ENCODE measurements at places on chromosomes 3 and 15.

DNA sequence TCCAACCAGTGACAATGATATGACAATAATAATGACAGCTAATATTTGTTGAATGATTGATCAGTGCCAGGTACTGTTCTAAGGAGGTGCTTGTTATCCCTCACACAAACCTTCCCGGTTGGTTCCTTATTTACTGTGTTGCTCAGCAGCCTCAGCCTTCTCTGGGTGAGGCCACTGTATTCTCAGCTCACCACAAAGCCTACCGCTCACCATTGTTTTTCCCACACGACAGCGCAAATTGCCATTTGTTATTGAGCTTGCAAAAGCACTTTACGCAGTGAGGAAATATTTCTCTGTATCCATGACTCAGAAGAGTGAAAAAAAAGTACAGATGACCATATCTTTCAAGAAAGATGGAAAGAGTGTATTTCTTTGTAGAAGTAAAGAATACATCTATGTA lies 49.5 kb upstream of the PDZRN3 start:
- no peak for DNase-seq

GRCh38 chr3:61429106-61429505 lies 132.3 kb upstream of the PTPRG start:
- DNase-seq, result no peak

DNA sequence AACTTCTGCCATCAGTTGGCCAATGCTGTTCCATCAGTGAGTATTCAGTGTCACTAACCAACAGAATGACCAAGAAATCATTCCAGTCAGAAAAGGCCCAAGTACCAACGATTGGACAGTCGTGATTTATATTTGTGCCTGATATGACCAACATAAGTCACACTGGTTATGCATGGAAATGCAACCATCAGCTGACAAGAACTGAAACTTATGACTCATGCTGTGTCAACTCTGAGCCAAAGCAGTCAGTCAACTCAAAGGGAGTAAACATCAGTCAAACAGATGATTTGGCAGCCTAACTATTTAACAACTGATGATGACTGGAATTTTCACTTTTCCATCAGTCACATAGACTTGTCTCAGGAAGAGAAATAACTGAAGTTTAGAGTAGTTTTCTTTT lies 142.4 kb downstream of the ANXA2 start:
- DNase-seq, result no peak

- DNase-seq, result no peak
Measured at GRCh38 chr15:49045751-49046219, 461 bp downstream of the SECISBP2L start.

DNA sequence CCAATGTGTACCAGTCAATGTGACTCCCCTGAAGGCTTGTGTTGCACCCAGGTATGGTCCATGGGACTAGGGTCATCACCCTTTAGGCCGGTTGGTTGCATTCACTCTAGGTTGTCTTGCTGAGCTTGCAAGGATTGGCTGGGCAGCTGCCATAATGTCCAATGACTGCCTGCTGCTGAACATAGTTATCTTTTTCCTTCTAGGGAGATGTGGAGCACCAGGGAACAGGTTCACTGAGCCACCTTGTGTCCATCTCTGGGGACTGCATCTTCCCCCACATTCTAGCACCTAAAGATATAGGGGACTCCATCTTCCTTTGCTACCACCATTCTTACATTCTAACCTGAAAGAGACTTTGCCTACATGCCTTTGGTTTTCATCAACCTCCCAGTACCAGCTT lies 580.4 kb upstream of the TBL1XR1 start:
- no peak for DNase-seq

GRCh38 chr3:165197481-165197800 lies 1.3 kb upstream of the SLITRK3 start:
- no peak for DNase-seq

DNA sequence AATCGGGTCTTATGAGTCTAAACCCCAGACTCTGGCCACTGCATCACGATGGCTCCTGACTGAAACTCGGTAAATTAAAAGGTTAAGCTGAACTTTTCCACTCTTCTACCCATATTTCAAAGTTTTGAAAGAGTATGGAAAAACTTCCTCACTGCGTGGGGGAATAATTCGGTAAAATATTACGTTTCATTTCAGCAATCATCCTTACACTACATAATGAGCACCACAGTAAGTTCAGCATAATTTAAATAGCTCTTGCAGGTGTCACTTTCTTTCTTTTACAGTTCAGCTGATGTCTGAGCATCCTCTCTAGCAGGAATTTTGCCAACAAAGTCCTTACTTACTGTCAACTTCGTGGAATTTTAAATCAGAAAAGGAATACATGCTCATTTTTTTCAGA lies 17.5 kb downstream of the SRGAP3 start:
- no peak for DNase-seq

DNA sequence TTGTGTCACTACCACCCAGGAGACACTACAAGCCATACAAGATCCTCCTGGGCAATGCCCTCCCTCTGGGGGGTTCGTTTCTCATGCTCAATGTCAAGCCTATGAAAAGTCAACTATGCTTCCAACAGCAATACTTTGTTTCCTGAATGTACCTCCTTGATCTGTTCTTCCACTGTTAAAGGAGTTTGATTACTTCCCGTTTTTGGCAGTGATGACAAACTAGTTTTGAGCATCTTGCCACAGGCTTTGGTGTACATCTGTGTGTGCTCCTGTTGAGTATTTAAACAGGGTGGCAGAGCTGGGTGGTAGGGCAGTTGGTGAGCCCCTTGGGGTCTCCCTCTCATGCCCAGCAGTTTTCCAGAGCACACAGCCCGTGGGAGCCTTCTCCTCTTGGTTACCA lies 81.4 kb downstream of the IL12A start:
- no peak for DNase-seq

DNA sequence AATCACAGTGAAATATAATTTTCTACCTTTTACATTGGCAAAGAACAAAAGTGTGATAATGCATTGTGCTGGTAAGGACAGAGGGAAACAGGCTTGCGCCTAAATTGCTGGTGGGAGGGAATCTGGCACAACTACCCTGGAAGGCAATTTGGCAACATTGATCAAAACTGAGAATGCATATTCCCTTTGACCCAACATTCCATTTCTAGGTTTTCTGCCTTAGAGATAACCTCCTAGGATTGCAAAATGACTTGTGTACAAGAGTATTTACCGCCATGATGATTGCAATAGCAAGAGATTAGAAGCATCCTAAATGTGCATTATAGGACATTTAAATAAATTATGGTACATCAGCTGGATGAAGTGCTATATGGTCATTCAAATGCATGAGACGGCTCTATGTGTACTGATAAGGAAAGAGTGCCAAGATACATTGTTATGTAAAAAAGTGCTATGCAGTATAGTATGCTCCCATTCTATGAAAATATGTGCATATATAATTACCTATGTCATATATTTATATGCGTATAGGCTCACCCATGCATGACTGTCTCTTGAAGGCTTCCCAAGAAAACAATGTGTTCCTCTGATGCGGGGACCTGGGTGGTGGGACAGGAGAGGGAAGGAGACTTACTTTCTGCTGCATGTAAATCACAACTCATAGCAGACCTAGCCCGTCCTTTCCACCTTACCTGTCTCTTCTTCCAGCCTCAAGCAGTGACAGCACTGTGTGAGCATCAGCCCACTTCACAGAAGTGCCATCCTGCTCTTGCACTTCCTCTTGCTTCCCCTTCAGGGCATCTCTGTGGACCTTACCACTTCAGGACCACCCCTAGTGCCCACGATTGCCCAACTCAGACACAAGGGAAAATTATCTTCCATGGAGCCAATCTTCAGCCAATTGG lies 249.9 kb upstream of the TLE3 start:
- DNase-seq, result no peak

- DNase-seq, result no peak
Measured at GRCh38 chr3:112979244-112979832, 4.4 kb upstream of the CD200R1 start.

GRCh38 chr3:184742676-184743135 lies 30.8 kb upstream of the MAGEF1 start:
- DNase-seq, result no peak

- DNase-seq, result no peak
Measured at GRCh38 chr15:85174521-85174920, 192.9 kb downstream of the PDE8A start.

GRCh38 chr3:181568248-181568647 lies 143.5 kb upstream of the SOX2 start:
- DNase-seq, result no peak

DNA sequence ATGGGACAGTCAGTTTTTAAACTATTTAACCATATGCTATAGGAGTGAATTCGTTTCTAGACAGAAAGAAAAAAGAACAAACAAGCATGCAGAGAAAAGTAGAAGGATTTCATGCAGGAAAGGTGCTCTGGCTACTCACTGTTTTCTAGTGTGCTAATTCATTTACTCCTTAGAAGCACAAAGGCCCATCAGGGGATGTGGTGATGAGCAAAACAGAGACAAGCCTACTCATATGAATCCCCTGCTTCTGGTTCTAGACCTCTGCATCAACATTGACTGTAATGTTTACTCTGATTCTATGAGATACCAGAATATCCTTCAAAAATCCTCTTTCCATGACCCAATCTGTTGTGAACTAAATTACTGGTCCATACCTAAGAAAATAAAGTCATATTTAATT lies 801.9 kb downstream of the PLOD2 start:
- DNase-seq, result no peak

GRCh38 chr3:126999383-126999782 lies 16.5 kb downstream of the PLXNA1 start:
- DNase-seq, result no peak

DNA sequence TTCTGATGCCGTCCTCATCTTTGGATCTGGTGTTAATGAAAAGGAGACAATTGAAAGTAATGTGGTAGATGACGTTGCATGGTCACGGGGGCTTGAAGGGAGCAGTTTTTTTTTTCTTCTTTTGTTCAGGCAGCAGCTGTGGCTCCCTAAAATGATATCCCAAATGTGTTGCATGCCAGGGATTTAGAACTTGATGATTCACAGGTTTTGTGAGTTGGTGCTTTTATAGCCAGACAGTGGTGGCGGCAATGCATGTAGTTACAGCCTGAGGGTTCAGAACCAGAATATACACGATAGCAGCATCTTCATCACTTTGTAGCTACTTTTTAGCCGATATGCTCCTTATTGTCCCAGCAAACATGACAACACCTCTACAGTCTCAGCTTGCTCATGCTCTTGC lies 133.4 kb downstream of the CHST2 start:
- no peak for DNase-seq

- DNase-seq, result no peak
Measured at GRCh38 chr3:48617559-48617958, 4.0 kb downstream of the TMEM89 start.

GRCh38 chr15:56869573-56869972 lies 48.9 kb upstream of the TCF12 start:
- DNase-seq, result no peak

- DNase-seq, result no peak
Measured at GRCh38 chr15:62115847-62116246, 49.1 kb downstream of the C2CD4A start.

GRCh38 chr15:39720621-39721611 lies 61.7 kb downstream of the FSIP1 start:
- DNase-seq, result no peak

DNA sequence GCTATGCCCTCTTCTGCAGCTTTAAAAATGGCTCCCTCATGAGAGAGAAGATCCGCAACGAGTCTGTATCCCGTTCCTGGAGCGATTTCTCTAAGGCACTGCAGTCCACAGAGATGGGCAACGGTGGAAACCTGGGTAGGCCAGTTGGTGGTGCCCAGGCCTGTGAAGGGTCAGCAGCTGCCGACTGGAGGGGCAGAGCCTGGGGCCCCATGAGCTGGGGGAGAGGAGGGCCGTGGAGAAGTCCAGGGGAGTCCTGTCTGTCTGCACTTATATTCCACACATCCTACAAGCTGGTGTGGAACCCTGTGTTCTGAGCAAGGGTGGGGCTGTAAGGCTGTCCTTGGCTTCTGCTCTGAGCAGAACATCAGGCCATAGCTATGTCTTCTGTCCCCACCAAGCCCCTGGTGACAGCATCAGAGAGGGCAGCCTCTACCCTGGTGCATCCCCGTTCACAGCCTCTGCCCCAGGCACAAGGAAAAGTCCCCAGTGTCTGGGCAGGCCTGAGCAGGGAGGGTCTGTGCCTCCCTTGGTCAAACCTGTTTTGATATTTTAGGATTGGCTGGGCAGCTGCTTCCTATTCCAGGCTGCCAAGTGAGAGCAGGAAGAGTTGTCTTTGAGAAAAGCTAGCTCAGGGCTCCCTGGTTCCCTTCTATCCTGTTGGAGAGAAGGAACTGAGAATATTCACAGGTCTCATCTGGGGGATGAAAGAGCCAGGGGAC lies 29.7 kb downstream of the XYLB start:
- DNase-seq, result no peak

GRCh38 chr3:150681057-150681456 lies 22.7 kb downstream of the ERICH6 start:
- no peak for DNase-seq

DNA sequence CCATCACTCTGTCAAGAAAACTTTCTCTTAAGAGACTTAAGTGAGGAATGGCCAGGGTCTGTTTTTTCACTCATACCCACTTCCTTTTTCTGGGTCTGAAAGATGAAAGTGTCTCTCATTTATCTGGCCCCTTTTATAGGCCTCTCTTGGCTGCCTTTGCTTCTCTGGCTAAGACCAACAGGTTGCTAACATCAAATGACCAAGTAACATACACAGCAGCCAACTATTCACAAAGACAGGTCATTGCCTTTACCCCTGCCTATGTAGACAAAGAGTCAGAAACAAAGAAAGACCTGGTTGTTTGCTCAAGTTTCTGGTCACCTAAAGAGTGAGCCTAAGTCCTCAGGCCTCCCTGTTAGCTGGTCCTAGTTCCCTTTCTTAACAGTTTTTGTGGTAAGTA lies 24.0 kb upstream of the CSTA start:
- no peak for DNase-seq
